ENCODE measurements at places on chromosomes 2 and 18. TPM values are rescaled to one million over a fixed set of nuclear protein-coding genes. Genes with fewer than 3 reads are reported as not detected.

DCC gene
- total RNA-seq = 0.94 TPM

- no peak for DNase-seq
These were observed 32.5 kb downstream of the IDH1 start for GRCh38 chr2:208222351-208222750.

DNA sequence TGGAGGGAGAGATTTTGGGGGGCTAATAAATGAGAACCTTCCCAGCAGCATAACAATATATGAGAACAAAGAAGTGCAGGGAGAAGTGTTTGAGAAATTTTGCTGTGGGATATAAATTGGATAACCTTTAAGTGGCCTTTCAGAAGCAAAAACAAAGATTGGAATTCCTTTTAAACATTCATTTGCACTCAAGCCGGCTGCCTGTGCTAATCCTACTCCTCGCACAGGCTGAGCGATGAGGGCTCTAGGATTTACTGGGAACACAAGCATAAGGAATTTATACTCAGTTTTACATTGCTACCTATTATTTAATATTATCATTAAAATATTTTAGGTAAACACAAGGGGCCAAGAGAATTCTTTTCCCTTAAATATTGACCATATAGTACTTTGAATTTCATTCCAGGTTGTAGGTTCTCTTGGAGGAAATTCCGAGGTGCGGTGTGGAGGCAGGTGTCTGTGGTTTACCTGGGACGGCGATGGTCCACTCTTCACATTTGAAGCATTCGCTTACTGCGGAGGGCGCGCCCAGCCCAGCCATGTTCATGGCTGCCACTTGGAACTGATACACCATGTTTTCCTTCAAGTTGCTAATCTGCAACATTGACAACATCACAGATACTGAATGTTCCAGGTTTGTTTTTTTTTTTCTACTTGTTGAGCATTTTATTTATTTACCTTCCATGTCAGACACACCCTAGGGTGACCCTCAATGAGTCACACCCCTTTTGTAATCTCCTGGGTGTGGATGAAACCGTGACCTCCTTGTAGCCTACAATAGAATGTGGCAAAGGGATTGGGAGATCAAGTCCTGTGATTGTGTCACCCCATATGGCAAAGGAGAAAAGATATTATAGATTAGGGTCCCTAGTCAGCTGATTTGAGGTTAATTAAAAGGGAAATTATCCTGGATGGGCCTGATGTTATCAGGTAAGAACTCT, 100.1 kb downstream of the MYOM1 start:
- no peak for DNase-seq

- no peak for DNase-seq
These were observed at the start of gene PAX3 for GRCh38 chr2:222298311-222299150. PAX3 (minus strand) TSS chr2:222298998; CDS start chr2:222298615, 383 bp downstream.
